ENCODE measurements at places on chromosomes 11 and 22.

DNA sequence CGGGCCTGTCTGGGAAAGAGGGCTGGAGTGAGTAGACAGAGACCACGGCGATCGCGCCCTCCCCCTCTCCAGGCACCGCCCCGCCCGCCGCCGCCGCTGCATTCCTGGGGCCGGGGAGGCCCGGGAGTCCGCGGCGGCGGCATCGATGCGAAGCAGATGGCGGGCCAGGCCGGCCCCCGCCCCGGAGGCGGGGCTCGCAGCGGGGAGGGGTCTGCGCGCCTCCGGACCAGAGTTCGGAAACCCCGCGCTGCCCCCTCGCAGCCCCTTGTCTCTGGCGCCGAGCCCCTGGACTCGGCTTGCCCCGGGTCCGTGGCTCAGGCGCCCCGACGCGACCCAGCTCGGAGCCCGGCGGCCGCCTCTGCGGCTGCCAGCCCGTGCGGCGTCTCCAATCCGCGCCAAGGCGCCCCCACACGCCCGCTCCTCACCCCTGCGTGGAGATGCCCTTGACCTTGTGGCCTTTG is 1.3 kb downstream of the SCARF2 start:
- DNase-seq, result no peak

GRCh38 chr11:58674609-58675008 is 52.1 kb downstream of the CNTF start:
- no peak for DNase-seq

DNA sequence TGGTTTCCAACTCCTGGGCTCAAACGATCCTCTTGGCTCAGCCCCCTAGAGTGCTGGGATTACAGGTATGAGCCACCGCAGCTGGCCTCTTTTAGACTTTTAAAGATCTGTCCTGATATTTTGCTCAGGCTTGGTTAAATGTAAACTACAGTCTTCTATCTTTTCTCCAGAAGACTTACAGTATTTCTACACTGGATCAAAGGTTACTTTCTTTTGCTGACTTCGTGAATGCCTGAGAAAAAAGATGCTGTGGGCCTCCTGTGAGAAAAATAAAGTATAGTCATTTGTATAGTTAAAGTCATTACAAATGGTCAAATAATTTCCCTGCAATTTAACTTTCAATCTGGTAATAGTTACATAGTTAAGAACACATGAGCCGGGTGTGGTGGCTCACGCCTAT is 19.6 kb downstream of the DEPDC5 start:
- no peak for DNase-seq

GRCh38 chr11:78359921-78360320 is 57.7 kb downstream of the GAB2 start:
- no peak for DNase-seq

GRCh38 chr11:91295591-91295990 is 929.0 kb upstream of the FAT3 start:
- no peak for DNase-seq

DNA sequence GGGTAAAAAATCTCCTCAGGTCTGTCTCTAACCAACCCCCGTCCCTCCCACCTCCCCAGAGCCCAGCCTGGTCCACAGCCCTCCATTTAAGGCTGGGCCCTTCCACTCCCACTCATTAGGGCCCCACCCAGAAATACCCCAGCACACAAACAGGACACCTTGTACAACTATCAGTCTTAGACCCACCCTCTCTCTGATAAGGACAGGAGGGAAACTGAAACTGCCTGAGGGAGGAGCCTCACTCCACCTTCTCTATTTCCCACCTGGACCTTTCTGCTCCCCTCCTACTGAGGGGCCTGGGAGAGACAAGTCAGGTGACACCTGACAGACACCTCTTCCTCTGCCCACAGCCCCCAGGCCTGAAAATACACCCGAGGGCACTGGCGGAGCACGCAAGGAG is 90.2 kb downstream of the PLEKHA7 start:
- DNase-seq, result no peak

DNA sequence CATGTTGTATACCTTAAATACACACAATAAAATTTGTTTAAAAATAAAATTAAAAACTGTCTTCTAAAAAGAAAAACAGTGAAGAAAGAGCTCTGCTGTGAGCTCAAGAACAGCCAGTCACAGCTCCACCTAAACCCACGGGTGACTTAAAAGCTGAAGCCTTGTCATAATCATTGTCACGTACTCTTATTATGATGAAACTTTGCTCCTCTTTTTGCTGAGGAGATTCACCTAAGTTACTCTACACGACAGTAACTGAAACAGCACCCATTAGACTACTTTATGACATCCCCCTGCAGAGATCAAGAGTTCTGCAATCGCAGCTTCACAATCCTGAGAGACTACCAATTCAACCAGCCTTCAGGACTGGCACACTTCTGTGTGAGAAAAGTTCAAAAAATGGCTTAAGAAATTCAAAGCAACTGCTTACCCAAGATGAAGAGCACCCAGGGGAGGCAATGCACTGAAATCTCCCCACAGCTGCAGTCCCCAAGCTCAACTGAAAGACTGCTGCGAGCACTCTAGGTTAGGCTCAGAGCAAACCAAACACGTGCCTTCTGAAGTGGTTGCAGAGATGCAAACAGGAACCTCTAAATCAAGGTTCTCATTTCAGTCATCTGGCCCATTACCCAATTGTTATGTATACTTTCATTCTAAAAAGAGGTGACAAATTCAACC is at the start of gene JAML:
Gene JAML (minus strand): TSS at position 501 of the 678 bp plus-strand sequence. CDS start 10,145 bp downstream, outside the sequence.
- DNase-seq, result no peak

Measured in hippocampal formation (tissue), 2 donors.